ENCODE measurements at places on chromosomes 7 and 10. TPM values are rescaled to one million over a fixed set of nuclear protein-coding genes. Genes with fewer than 3 reads are reported as not detected.

Gene ZNF365
- 22.8 TPM for total RNA-seq

Gene NPFFR1
- total RNA-seq = 0.05 TPM

Gene PAX2
- total RNA-seq = 72.3 TPM

Gene PON3
- 1.2 TPM for total RNA-seq

Gene C10orf67
- not detected for total RNA-seq

Gene AKR1C4
- total RNA-seq = not detected

Gene UNCX
- not detected for total RNA-seq

Gene ATG9B
- total RNA-seq = 0.98 TPM

Gene MCM7
- total RNA-seq = 258 TPM

Gene HOGA1
- 0.08 TPM for total RNA-seq

Gene FEZF1
- total RNA-seq = not detected

Gene NEURL1
- total RNA-seq = 0.10 TPM

Gene CDC14C
- total RNA-seq = not detected

Gene ATRNL1
- 17.1 TPM for total RNA-seq

Gene ANKRD30A
- total RNA-seq = not detected

Gene HABP2
- total RNA-seq = 0.13 TPM

Gene DOCK4
- 10.8 TPM for total RNA-seq

Gene HIPK2
- total RNA-seq = 34.1 TPM

Gene OR6V1
- not detected for total RNA-seq

Gene C7orf33
- total RNA-seq = not detected

Gene LRRD1
- 0.05 TPM for total RNA-seq

Gene GPR146
- 2.9 TPM for total RNA-seq

Gene SEPTIN7
- total RNA-seq = 292 TPM

Gene VAX1
- total RNA-seq = 4.6 TPM

Gene PTPRN2
- total RNA-seq = 1.1 TPM

Gene EPO
- not detected for total RNA-seq

Gene GCK
- 0.36 TPM for total RNA-seq

Gene GHRHR
- total RNA-seq = not detected

Gene BTBD16
- total RNA-seq = 0.82 TPM

Gene TFR2
- total RNA-seq = 9.1 TPM

Gene ADAM12
- total RNA-seq = 0.10 TPM

Gene GPC2
- total RNA-seq = 7.9 TPM

Gene RBP3
- not detected for total RNA-seq

Gene SFTPD
- total RNA-seq = 0.36 TPM

Gene AOAH
- 0.31 TPM for total RNA-seq

Gene CUBN
- 1.3 TPM for total RNA-seq

Gene STAG3
- 1.7 TPM for total RNA-seq

Gene MGAM2
- 0.10 TPM for total RNA-seq

Gene HOXA1
- 8.8 TPM for total RNA-seq

Gene ZNF12
- total RNA-seq = 37.3 TPM

Gene ADAM22
- total RNA-seq = 4.2 TPM
